Mammary epithelial cell (primary cell): ENCODE measurements at places on chromosomes 1 and 21. TPM values are rescaled to one million over a fixed set of nuclear protein-coding genes. Genes with fewer than 3 reads are reported as not detected.

Gene LRRC3
- total RNA-seq, result 2.3 TPM

Gene NDC1
- total RNA-seq, result 18.2 TPM

Gene RAVER2
- total RNA-seq, result 5.7 and 9.7 TPM in 2 replicates

Gene CD84
- total RNA-seq, result not detected in 2 replicates

DNA sequence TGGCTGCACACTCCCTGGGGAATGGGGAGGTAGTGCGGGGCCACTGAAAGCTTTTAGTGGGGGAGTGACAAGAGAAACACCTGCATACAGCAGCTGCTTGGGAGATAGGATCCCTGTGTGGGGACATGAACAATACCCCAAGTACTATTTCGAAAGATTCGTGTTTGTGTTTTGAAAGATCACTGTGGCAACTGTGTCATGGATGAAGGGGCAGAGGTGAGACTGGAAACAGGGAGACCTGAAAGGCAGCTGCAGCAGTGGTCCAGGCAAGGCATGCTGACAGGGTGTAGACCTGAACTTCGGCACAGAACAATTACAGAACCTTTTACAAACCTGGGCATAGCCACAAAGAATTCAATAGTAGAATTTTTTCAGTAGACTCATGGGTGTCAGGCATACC lies 32.9 kb downstream of the TENT5C start:
- DNase-seq, result no peak

DNA sequence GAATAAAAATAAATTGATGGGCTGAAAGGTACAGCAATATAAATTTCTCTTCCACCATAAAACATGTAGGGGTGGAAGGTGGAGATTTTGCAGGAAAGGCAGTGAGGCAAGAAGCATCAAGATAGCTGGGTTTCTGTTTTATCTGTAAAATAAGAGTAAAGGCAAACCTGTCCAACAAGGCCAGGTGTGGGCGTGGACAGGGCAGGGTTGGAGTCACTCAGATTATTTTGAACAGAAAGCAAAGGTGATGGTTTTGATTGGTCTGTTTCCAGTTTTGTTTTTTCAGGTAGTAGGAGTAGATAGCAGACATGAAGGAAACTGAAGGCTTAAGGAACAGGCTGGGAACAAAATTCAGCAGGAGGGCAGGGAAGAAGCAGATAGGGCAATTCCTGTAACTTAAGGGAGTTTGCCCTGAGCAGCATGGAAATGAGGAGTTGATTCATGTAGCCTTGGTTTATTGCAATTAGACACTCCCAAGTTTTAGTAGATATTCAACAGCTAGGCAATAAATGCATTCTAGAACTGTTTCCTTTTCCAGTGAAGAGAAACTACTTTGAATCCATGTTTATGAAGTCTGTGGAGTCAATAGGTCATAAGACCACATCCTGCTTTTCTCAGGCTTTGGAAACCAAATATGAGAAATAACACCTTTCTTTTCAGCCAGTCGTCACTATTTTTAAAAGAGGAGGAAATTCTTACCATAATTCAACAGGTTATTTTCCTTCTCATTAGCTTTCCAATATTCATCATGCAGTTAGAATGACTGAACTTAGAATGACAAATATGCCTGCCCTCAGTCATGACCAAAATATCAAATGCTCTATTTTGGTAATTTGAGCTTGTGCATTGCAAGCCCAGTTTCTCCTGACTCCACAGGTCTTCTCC lies 38.7 kb upstream of the CD55 start:
- DNase-seq, result peak; percentile 9

DNA sequence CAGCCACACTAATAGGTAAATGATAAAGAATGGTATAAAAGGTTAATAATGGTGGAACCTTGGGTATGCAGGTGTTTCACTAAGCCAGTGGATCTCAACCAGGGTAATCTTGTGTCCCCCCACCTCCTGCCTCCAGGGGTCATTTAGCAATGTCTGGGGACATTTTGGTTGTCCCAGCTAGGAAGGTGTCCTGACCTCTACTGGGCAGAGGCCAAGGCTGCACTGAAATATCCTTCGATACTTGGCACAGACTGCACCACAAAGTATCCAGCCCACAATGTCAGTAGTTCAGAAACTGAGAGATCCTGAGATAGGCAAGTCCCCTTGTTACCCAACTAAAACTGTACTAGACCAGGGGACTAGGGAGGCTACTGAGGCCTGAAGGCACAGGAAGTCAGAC lies 113.6 kb upstream of the TIAM1 start:
- DNase-seq, result no peak

DNA sequence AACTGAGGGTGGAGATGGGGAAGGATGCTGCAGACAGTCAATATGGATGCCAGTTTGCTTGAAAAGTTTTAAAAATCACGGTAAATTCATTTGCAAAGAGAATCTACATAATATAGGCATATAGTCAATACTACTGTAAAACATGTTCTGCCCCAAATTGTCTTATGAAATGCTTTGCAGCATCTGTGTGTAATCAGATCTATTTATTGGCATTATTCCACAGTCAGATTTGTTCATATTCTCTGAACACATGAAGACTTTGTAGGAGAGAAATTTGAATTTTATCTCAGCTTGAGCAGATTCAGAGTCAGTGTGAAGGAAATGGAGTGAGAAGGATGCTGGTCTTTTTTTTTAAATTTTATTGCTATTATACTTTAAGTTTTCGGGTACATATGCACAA lies 88.5 kb downstream of the PLPPR4 start:
- no peak for DNase-seq

DNA sequence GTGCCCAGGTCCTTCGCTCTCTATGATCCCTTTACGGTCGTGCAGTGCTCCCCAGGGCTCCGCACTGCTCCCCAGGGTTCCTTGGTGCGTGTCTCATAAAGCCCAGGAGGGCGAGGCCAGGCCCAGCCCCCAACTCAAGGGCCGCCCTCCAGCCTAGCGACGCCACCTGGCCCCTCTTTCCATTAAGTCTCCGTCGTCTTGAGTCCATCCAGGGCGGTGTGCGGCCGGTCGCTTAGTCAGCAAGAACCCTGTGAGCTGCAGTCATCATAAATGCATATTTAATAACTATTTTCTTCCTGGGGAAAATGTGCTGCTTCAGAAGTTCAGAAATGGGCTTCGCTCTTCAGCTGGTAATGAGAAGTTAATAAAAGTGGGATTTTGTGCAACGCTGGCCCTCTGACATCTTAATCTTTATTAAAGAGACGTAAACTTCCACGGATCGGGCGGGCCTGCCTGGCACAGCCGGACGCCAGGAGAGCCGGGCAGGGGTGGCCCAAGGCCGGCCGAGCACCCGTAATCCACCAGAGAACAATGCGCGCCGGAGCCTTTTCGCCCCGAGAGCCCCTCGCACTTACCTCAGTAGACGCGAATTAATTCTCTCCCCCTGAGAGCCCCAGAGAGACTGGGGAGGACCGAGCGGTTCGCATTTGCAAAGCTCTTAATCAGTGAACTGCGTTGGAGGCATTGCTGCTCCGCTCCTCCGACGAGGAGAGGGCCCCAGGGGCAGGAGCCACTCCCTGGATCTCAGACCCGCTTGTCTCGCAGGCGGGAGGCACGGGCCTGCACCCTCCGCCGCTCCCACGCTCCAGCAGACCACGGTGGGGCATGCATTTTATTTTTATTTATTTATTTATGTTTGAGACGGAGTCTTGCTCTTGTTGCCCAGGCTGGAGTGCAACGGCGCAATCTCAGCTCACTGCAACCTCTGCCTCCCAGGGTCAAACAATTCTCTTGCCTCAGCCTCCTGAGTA lies 188.3 kb upstream of the ARHGEF16 start:
- DNase-seq, result no peak

DNA sequence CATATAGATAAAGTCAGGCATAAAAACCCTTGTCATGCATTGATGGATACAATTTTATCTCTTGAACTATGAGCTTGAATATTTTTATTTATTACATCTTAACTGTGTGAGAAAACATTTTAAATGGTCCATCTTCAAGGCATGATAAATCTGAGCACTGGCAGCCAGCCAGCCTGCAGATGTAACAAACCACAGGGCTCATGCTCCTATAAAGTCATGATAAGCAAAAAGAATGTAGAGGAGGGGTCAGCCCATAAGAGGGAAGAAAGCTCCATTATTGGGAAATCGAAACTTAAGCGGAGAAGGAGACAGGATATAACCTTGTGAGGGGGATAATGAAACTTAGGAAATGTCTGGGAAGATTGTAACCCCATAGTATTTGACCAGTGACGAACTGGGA lies 839.0 kb downstream of the LRRIQ3 start:
- no peak for DNase-seq

DNA sequence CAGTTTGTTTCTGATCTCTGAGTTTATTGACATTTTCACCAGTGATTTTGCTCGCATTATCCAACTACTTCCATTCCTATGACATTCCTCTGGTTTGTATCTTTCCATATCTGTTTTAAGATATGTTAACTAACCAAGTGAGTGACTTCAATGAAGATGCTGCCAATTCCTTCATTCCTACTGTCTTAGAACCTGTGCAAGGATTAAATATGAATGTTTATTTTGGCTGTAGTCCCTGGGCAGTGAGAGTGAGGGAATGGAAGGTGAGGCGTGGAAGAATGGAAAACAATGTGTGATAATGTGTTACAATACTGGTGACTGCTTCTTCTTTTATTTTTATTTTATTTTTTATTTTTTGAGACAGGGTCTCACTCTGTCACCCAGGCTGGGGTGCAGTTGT lies 183.0 kb downstream of the SDCCAG8 start:
- no peak for DNase-seq

GRCh38 chr1:82706741-82707140 lies 906.0 kb downstream of the ADGRL2 start:
- no peak for DNase-seq

DNA sequence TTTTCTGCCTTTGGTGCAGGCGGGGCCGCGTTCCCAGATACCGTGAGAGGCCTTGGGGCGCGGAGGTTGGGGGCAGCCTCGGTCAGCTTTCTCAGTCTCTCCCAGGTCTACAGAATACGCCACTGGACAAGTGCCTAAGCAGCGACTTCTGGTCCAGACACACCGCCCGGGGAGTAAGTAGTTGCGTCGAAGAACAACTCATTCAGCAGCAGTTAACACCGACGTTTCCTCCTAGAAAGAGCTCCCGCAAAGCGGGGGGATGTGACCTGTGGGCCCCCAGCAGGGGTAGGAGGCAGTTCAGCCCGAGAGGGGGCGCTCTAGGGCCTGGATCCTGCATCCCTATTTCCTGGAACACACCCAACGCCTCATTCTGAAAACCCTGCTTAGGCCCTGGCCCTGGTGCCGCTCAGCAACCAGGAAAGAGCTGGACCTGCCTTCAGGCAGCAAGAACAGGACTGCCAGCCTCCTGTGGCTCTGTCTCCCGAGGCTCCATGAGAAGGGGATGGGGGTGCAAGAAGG lies 6.5 kb upstream of the BARHL2 start:
- DNase-seq, result no peak
